Pulmonary artery endothelial cell (primary cell): ENCODE measurements at places on chromosomes 5 and 9.
A peak's percentile ranks its signal among the peaks of the same experiment; 100 is the strongest.

DNA sequence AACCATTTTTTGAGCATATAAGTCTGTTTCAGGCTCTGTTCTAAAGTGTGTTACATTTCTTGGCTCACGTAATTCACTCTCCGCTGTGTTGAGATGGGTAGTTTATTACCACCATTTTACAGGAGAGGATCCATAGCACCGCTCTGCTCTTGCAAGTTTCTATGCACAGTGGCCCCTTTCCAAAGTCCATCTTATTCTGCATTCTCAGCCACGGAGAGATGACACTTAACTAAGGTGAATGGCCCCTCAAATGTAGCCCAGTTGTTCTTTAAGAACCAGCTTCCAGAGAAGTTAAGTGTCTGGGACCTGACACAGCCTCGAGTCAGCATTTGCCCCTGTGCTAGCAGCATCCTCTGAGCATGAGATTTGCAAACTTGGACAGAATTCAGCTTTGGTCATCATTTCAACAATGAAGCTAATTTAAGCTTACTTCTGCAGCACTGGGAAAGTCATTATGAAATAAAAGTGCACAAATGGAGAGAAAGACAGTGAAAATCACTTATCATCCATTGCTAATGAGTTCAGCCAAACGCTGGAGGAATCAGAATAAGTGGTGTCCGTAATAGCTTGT is 61.9 kb downstream of the FAM78A start:
- no peak for DNase-seq

GRCh38 chr9:18012170-18012569 is 433.3 kb downstream of the SH3GL2 start:
- no peak for DNase-seq

- no peak for DNase-seq
Measured at GRCh38 chr5:169024421-169024820, 276.5 kb downstream of the SLIT3 start.

GRCh38 chr9:34594177-34594576 is 4.7 kb upstream of the CNTFR start:
- no peak for DNase-seq

DNA sequence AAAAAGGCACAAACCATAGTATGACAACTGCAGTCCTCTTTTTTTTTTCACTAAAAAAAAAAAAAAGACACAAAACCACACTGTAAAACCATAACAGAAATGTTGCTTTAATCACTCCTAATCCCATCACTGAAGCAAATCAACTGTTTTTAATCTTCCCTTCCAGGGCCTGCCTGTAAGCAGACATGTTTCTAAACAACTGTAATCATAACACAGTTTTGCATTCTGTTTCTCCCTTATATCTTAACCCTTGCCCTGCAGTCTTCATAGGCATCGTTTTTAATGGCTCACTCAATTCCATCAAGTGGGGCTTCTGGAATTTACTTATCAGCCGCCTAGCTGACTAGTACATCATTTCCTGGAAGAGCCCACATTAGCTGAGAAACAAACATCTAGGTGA is 111.0 kb upstream of the SLC25A48 start:
- no peak for DNase-seq

- peak; percentile 10 for DNase-seq
Measured at GRCh38 chr9:1050125-1050895, at the start of gene DMRT2. TSS of gene DMRT2 (plus strand) at chr9:1050357. CDS start at chr9:1051614, 1,257 bp downstream.

DNA sequence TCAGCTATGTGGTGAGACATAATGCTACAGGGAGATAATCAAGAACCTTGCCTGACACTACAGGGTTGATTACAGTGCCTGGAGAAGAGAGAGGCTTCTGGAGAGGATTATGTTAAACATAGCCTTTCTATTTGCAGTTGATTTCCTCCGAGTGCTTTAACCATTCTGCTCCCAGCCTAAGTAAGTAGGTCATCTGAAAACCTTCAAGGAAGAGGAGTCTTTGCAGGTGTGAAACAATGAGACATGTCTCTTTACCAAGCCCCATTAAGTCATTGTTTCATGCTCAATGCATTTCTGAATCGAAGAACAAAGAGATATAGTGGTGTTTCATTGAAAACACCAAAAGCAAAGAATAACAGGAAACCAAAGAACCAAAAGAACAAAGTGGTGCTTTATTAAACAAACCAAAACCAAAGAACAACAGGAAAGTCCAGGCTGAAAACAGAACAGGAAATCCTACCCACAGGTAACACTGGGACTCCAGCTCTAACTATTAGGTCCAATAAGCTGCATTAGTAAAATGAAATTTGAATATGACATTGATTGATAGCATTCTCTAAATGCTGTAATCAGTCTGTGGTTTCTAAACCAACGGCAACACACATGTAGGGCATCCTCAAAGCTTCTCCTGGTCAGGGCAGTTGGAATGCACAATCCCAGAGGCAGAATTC is 113.3 kb upstream of the SPATA31D4 start:
- DNase-seq, result no peak

GRCh38 chr5:141780240-141780951 is 97.8 kb downstream of the PCDH1 start:
- no peak for DNase-seq

GRCh38 chr5:61234019-61234418 is 71.8 kb upstream of the SMIM15 start:
- DNase-seq, result no peak

- DNase-seq, result no peak
Measured at GRCh38 chr9:116391306-116391900, 237.8 kb downstream of the PAPPA start.

DNA sequence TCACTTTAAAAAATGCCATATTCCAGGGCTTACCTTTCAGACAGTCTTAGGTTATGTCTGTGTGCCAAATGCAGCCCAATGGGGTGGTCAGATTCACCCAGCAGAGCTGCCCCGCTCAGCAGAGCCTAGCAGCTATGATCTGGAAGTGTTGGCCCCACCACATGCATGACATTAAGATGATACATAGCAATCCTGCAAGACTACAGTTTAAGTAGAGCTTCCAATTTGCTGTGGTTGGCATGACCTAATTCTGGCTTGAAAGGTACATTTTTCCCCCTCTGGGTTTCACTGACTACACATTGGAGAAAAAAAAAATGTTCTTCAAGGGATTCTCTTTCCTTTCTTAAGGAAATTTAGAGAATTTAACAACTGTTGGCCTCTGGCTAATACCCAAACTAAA is 22.5 kb downstream of the MEF2C start:
- no peak for DNase-seq

GRCh38 chr9:126791406-126792230 is 13.2 kb upstream of the ZBTB43 start:
- no peak for DNase-seq

DNA sequence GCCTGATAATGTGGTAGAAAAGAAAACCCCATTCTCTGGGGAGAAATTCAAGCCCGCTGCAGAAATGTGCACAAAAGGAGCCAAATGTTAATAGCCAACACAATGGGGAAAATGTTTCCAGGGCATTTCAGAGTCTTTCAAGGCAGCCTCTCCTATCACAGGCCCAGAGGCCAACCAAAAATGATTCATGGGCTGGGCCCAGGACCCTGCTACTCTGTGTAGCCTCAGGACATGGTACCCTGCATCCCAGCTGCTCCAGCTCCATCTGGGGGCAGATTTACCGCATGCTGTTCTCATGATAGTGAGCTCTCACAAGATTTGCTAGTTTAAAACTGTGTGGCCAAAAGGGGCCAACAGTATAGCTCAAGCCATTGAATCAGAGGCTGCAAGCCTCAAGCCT is 41.1 kb downstream of the RAPGEF6 start:
- no peak for DNase-seq

DNA sequence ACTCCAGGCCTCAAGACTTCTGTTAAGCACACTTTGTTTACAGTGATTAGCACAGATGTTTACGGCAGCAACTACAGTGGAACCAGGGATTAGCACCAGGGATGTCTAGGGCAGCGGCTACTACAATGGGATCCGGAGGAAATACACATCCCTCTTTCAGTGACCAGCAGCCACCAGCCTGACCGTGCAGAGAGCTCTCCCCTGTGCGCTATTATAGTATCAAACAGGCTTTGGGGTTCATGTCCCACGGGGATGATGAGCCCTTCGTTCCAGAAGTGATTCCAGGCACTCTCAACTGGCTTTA is 21.5 kb downstream of the GFPT2 start:
- DNase-seq, result no peak

DNA sequence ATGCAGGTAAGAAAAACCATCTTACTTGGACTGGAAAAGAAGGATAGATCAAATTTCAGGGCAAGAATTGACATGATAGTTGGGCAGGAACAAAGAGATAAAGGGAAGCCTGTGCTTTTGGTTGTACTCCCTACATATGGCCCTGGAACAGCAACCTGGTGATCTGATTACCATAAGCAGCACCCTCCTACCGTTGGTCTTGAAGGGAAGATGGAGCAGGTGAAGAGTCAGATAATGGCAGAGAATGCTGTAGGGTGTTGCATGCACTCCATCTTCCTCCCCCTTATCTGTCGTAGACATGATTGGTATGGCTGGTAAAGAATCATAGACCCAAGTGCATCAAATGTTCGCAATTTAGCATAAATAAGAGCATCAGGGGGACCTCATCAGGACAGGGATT is 4.7 kb downstream of the IRGM start:
- DNase-seq, result no peak

GRCh38 chr9:107824556-107824955 is 335.0 kb upstream of the KLF4 start:
- DNase-seq, result no peak

DNA sequence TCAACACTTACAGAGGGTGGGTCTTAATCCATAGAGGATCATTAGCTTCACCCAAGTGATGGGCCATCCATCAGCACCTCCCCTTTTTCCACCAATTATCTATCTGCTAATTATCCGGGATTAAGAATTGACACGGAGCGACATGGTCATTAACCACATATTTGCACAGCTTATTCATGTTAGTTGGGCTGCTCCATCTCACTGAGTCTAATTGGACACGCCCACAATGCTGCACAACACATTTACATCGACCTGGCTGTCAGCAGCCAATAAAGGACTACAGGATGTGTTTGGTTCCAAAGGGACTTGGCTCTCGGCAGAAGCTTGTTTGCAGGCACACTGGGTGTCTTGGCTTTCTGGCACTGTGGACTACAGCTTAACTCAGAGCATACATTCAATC is 21.6 kb downstream of the FOXE1 start:
- DNase-seq, result no peak

DNA sequence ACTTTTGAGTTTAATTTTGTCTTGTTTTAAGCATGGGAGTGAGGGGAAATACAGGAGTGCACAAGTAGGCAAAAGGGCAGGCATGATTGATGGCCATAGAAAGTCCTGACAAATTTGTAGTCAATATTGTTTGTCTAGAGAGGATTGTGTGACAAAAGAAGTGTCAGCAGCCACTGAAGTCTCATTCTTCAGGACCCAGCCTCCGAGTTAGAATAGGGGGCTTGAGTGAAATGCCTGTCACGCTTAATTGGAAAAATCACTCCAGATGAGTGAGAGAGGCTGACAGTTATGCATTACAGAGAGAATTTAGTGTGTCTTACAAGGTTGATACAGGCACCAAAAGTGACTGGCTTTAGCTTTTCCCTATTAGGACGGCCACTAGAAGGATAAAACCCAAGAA is 81.9 kb upstream of the RPS23 start:
- DNase-seq, result no peak

GRCh38 chr9:107819772-107820565 is 330.4 kb upstream of the KLF4 start:
- no peak for DNase-seq

DNA sequence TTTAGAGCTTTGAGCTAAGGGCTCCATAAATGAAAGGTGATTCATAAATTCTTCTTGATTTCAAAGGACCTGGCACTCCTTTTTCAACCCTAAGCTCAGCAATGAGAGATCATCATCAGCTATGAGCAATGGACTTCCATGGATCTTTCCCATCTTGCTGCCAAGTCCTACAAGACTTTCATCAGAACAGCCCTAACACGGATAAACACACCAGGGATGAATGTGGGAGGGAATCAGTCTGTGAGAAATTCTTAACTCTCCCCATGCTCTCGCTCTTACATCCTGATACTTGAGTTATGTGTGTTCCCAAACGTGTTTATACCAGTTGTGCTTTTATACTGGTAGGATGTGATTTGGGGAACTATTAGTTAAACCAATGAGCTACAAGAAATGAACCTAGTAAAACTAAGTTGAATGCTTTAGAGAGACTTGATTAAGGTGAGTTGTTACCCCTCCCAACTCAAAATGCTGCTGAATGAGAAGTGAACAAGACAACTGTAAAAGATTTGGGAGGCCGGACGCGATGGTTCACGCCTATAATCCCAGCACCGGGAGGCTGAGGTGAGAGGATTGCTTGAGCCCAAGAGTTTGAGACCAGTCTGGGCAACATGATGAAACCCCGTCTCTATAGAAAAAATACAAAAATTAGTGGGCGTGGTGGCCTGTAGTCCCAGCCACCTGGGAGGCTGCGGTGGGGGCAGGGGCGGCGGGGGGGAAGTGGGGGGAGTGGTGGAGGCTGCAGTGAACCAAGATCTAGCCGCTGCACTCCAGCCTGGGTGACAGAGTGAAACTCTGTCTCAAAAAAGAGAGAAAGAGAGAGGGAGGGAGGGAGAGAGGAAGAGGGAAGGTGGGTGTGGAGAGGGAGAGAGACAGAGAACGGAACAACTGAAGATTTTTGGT is 5.2 kb upstream of the RPL26L1 start:
- no peak for DNase-seq

GRCh38 chr9:130732136-130732535 is 38.6 kb downstream of the EXOSC2 start:
- no peak for DNase-seq

DNA sequence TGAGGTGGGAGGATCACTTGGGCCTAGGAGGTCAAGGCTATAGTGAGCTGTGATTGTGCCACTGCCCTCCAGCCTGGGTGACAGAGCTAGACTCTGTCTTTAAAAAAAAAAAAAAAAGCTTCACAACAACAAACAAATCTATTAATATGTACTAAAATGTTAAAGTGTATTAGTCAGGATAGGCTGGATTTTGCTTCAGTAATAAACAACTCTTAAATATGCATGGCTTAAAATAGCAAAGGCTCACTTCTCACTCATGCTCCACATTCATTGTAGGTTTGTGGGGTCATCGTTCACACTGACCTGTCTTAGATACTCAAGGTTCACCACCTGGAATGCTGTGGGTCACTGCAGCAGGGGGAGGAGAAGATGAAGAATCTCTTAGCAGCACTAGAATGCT is 33.8 kb upstream of the COL15A1 start:
- DNase-seq, result no peak

- no peak for DNase-seq
Measured at GRCh38 chr9:126407114-126407870, 80.7 kb downstream of the MVB12B start.

DNA sequence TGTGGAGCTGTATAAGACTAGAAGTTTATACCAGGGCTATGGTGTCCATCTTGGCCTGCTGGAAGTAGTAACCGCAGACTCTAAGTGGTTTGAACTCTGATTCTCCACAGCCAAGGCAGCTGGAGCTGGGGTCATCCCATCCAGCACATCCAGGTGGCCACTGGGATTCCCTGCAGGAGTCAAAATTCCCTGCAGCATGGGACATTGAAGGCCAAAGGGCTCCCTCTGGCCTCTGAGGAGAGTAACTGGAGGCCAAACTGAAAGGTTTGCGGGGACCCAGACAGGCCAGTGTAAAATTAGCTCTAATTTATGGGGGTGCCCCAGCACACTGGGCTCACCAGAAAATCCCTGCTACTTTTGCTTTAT is 12.2 kb upstream of the PRXL2C start:
- no peak for DNase-seq

- DNase-seq, result no peak
Measured at GRCh38 chr5:120599576-120599975, 135.5 kb downstream of the PRR16 start.
